Right atrium auricular region (tissue), 2 donors: ENCODE measurements at places on chromosomes 4 and X. TPM values are rescaled to one million over a fixed set of nuclear protein-coding genes. Genes with fewer than 3 reads are reported as not detected.
A peak's percentile ranks its signal among the peaks of the same experiment; 100 is the strongest.

DNA sequence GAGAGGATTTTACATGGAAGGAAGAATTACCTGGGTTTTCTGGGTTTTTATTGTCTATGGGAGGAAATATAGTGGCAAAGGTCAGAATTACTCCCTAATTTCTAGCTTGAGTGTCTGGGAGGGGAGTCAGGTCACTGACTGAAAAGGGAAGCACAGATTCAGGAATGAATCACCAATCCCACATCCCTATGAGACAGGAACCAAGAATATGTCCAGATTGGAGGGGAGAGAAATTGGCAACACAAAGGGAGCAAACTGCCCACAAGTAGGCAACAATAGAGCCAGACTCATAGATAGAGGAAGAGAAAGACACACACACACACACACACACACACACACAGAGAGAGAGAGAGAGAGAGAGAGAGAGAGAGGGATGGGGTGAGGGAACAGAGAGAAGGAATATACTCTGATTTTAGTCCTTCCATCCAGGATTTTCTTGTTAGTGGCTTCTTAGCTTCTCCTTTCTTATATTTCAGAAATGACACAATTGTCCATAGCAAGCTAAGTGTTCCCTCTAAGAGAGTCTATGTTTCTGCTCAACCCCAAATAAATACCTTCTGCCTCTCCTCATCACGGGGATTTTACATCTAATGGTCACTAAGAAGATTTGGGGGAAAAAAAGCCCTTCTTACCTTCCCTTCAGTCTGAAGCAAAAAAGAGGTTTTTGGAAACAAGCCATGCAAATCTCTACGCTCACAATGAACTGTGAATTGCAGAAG lies 12.0 kb downstream of the P2RY10 start:
- DNase-seq = no peak

- DNase-seq = no peak
Measured at GRCh38 chrX:134734466-134734952, 76.2 kb upstream of the PLAC1 start.

GRCh38 chr4:20878806-20879205 lies 178.5 kb downstream of the PACRGL start:
- no peak for DNase-seq

DNA sequence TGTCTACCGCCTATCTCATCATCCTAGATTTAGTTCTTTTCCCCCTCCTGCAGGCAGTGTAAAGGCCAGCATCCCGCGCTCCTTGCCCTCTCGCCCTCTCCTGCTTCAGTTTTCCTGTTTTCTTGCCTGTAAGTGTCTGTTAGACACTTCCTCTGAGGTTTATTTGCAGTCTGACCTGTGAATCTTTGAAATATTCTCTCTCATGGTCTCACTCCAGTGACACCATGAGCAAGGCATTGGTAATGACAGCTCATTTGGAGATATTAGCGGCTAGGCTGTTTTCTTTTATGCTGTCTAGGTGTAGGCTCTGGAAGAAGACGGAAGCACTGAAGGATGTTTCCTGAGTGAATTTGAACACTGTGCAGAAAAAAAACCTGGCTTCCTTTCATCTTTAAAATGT lies 179.6 kb downstream of the KDR start:
- DNase-seq = no peak

- peak; percentile 75 for DNase-seq
Measured at GRCh38 chr4:10020871-10021652, at the start of gene SLC2A9. SLC2A9 (minus strand) TSS chr4:10021497; CDS start chr4:10021429, 68 bp downstream.

DNA sequence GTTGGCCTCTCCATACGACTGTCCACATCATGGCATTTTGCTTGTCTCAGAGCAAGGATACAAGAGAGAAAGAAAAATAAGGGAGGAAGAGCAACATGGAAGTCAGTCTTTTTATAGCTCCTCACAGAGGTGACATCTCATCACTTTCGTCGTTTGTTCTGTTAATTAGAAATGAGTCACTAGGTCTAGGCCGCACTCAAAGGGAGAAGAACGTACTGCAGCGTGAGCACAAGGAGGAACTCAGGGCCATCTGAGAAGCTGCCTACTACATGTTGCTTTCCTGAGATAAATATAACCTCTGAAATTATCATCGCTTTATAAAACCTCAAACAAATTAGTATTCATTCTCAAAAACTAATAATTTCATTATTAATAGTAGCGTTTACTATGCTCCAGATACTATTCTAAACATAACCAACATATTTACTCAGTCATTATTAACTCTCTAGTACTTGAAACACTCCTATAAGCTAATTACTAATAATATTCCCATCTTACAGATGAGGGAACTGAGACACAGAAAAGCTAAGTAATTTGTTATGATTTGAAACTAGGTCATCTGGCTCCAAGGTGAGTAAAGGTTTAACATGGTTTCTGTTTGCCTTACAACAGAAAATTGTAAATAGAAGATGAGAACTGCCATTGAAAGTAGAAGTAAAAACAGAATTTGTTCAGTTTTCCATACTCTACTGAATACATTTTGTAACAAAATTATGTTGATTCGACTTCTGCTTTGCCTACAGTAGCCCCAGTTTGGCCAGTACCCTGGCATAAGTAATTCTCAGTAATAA lies 213.2 kb upstream of the UGT8 start:
- no peak for DNase-seq

DNA sequence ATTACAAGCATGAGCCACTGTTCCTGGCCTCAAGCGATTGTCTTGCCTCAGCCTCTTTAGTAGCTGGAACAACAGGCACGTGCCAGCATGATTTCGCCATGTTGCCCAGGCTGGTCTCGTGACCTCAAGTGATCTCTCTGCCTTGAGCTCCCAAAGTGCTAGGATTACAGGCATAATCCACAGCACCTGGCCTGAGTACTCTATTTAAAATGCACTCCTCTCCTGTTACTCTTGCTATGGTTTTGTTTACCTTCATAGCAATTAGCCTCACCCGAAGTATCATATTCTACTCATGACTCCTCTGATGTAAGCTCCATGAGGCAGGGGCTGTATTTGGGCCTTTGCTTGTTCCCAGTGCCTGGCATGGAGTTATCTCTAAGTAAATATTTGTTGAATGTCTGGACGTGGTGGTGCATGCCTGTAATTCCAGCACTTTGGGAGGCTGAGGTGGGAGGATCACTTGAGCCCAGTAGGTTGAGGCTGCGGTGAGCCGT lies 92.5 kb upstream of the SLC34A2 start:
- DNase-seq = no peak

GRCh38 chrX:96551322-96551872 lies 133.2 kb upstream of the DIAPH2 start:
- no peak for DNase-seq

DNA sequence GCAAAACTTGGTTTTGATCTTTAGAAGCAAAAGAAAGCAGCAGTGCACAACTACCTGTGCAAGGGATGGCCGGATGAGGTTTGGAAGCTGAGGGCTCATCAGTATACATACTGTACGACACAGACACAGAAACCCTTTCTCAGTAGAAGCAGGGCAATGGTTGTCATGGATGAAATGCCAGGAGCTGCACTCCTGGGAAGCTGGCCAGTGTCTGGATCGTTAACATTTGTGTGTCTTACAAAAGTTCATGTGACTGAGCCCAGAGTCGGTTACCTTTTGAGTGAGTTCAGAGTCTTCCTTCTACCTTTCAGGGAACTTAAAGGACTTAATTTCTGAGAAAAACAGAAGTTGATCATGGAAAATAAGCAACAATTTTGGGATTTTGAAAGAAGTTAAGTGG lies 230.3 kb downstream of the APBB2 start:
- no peak for DNase-seq

DNA sequence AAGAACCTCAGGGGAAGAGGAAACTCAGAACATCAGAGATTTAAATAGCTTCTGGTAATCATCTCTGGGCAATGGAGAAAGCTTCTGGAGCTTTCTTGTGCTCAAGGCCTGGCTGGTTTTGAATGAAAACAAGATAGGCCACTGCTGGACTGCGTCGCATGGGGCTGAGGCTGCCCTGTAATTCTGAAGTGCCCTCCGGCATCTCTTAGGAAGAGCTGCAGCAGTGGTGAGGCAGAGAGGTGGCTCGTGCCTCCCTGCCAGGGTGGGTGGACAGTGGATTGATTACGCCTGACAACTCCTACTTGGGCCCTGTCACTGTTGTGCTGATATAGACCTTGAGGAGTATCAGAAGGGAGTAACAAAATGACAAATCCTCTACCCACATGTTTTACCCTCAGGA lies 279.7 kb downstream of the NR3C2 start:
- no peak for DNase-seq

GRCh38 chr4:85092943-85093342 lies 126.5 kb upstream of the WDFY3 start:
- DNase-seq = no peak

- no peak for DNase-seq
Measured at GRCh38 chrX:121456315-121456714, 408.9 kb downstream of the GLUD2 start.

GRCh38 chr4:73867783-73868182 lies 1.4 kb upstream of the CXCL1 start:
- DNase-seq = no peak

- DNase-seq = no peak
Measured at GRCh38 chr4:114311787-114312186, 286.8 kb upstream of the UGT8 start.

GRCh38 chr4:143502231-143502630 lies 11.3 kb upstream of the SMARCA5 start:
- no peak for DNase-seq

DNA sequence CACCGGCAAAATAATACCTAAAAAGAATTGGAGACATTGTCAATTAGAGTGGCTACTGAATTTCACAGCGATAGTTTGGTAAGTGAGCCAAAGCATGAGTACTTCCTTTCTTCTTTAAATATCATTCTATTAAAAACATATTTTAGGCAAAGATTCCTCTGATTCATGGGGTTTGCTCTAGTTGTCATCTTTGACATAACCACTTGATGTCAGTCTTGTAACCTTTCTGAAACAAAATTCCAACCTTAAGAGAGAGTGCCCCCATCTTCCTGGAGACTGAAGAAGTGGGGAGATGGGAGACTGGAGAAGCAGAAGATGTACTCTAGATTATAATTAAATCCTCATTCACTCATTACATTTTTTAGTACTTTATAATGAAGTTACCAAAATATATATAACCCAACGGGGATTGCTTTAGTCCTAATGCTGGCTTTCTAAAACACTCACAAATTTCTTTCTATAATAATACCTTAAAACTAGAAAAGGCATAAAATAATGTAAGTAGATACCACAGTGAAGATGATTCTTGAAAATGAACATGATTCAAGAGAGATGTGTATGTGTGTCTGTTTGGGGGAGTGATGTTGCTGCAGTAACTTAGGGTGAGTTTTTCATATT lies 96.4 kb downstream of the EMCN start:
- no peak for DNase-seq

NOX1 gene
- not detected for total RNA-seq

BCLAF3 gene
- total RNA-seq = 4.1 TPM

HTN3 gene
- not detected for total RNA-seq

ESX1 gene
- not detected for total RNA-seq

MTCP1 gene
- total RNA-seq = 0.85 TPM

UGT2B10 gene
- not detected for total RNA-seq

CLDN24 gene
- total RNA-seq = not detected

ETDB gene
- not detected for total RNA-seq

CEP135 gene
- 1.6 TPM for total RNA-seq

CD38 gene
- 4.9 TPM for total RNA-seq
